ENCODE measurements at places on chromosomes 1 and 21.

DNA sequence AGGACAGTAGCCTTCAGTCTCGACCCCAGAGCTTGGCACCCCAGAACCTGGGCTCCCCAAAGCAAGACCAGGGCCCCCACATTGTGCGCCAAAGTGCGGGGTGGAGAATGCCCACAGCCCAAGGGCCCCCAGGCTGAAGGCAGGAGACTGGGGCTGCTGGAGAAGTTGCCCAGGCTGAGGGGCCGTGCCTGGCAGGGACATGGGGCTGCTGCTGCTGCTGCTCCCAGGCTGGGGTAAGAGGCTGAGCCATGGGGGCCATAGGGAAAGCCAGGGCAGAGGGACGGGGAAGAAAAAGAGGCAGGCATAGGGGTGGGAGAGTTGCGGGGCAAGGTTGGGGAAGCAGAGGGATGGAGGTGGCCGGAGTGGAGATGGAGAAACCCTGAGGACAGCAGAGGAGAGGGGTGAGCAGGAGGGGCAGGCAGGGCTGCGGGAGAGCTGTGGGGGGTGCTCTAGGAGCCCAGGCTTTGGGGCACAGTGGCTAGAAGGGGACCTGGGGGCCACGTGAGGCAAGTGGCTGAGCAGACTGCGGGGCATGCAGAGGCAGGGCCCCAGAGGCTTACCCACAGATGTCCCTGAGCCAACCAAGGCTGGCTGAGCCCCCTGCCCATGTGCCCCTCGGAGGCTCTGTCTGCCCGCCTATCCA lies 18.9 kb downstream of the SLC27A3 start:
- DNase-seq: no peak

GRCh38 chr1:12076425-12077005 lies 13.4 kb downstream of the TNFRSF8 start:
- DNase-seq: no peak

DNA sequence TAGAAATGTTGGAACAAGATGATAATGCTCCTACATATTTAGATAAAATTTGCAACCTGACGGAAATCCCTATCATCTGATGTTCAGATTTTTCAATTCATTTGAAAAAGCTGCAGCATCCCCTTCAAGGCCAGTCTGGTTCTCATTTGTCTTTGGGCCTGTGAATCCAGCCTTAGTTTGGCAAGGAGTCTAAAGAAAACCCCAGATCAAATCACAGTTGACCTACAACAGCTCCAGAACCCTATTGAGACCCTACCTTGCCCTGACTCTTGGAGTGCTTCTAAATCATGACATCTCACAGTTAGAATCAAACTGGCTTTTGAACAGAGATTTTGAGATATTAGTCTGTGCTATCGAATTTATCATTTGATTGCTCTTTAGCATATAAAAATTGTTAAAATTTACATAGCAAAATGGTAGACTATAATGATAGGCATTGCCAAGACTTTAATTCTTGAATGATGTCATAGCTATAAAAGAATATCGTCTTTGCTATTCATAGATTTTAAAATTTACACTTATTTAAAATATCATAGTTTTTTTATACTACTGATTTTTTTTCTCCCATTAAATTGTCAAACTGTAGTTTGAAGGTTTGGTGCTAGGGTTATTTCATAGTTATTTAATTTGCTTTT lies 2.2 kb downstream of the PPP2R5A start:
- no peak for DNase-seq

GRCh38 chr1:234551032-234551378 lies 59.0 kb downstream of the IRF2BP2 start:
- no peak for DNase-seq

DNA sequence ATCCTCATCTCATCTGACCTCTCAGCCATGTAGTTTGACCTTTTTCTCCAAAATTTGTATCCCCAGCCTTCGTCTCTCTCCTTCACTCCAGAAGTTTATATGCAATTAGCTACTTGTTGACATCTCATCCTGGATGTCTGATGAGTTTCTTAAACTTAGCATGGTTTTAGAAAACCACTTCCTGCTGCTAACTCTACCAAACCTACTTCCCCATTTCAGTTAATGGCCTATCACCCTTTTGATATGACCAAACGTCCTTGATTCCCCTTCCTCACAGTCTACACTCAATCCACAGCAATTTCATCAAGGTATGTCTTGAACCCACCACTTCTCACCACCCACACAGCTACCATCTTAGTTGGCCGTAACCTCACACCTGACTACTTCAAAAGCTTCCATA lies 121.9 kb downstream of the LRRC40 start:
- DNase-seq: no peak

- no peak for DNase-seq
These were observed 2.3 kb downstream of the MFAP2 start for GRCh38 chr1:16978139-16978538.

GRCh38 chr1:109241344-109241743 lies 8.0 kb upstream of the CELSR2 start:
- no peak for DNase-seq

GRCh38 chr1:225987491-225988316 lies 11.4 kb downstream of the SDE2 start:
- DNase-seq: no peak

DNA sequence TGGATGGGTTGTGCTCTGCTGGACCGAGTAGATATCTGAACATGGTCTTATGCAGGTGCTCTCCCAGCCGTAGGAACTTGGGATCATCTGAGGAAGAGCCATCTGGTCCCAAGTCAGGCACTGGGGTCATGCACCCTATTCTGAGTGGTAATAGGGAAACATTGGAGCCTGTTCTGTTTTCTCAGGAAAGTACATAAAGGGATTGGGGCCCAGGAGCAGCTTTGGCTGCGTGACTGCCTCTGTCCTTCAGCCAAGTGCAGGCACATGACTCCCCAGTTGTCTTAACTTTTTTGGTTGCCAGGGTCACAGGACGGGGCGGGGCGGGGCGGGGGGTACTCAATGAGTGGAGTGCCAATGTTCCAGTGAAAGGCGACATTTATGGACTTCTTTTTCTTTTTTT lies 11.5 kb downstream of the PFKFB2 start:
- DNase-seq: no peak

Data from NCI-H1048 (cell line).